ENCODE measurements at places on chromosomes 16 and 17. TPM values are rescaled to one million over a fixed set of nuclear protein-coding genes. Genes with fewer than 3 reads are reported as not detected.

DNA sequence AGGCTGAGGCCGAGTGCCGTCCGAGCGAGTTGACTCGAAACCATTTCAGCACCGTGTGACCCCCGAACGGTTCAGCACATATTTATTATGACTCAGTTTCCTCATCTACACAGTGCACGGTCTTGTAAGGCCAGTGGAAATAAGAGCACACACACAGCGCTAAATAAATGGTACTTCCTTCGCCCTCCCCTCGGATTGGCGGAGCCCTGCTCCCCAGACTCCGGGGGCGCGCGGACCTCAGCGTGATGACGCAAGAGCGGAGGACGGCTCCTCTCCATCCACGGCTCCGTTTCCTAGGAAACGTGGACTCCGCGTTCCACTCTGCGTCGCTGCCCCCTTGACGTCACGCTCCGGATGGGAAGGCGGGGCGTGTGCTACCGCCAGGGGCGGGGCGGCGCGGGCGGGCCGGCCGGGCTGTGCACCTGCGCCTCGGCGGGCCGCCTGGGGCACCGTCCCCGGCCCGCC is at the start of gene PARD6A:
Gene PARD6A (plus strand): TSS at position 397 of the 465 bp plus-strand sequence. CDS start 79 bp downstream, outside the sequence.
- peak; percentile 97 for DNase-seq

Gene SLC35G6
- total RNA-seq, result not detected

DNA sequence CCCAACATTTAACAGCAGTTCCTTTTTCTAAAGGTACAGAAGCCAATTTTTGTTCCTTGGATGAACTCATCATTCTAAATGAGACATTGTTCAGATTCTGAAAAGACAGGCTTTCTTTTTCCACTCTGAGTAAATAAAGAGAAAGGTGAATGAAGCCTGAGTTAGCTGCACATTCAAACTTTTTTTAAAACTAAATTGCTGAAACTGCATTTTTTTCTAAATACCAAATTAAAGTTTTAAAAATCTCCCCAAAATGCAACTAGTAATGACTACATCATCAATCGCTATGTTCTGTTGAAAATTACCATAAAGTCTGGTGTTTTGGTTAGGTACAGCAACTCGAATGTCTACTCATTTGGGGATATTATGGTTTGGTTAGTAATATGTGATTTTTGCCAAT is 9.8 kb downstream of the SCO1 start:
- DNase-seq, result no peak

Gene MFAP4
- 270 TPM for total RNA-seq

DNA sequence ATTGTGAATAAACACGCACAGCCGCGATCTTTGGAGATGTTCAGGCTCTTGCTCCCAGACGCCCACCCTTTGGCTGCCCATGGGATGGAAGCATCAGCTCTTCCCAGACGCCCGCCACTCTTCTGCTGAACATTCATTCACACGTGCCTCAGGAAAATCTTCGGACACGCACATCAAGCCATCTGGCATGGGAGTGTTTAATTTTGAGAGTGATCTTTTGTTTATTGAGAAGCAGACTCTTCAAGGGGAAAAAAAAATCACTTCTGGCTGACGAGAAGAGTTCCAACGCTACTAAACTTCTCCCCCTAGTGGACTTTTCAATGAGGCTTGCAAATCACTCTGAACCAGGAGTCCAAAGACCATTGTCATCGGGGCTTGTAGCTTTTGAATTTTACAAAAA is 62.0 kb upstream of the NUDT7 start:
- no peak for DNase-seq

Gene CHST5
- total RNA-seq, result not detected

Gene SLC9A5
- total RNA-seq, result 2.4 TPM

DNA sequence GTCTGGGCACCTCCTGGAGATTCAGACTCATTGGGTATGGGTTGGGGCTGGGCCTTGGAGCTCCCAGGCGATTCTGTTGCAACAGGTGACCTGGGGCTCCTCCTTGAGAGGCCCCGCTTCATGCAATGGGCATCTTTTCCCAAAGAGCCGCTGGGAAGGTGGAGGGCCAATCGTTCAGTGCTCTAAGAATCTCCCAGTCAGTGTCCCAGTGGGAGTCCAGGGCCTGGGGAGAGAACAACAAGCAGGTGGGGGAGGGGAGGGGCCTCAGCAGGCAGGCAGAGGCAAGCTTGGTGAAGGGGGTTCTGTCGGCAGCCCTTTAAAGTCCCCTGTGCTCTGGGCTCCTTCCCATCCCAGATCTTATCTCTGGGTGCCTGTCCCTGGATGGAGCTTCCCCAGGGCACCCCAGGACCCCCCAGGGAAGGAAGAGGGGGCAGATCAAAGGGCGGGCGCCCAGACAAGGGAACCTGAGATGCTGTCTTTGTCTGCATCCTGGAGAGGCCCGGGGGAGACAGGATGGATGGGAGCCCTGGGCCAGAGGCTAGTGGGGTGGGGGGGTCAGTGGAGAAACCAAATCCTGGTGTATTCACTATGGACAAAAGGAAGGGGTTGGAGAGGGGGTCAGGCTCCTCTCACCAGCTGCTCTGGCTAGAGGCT is 30.5 kb upstream of the NXPH3 start:
- DNase-seq, result no peak

Gene SRL
- total RNA-seq, result 0.64 TPM

Gene RTN4RL1
- 4.3 TPM for total RNA-seq

Gene SLC2A4
- total RNA-seq, result 1.6 TPM

DNA sequence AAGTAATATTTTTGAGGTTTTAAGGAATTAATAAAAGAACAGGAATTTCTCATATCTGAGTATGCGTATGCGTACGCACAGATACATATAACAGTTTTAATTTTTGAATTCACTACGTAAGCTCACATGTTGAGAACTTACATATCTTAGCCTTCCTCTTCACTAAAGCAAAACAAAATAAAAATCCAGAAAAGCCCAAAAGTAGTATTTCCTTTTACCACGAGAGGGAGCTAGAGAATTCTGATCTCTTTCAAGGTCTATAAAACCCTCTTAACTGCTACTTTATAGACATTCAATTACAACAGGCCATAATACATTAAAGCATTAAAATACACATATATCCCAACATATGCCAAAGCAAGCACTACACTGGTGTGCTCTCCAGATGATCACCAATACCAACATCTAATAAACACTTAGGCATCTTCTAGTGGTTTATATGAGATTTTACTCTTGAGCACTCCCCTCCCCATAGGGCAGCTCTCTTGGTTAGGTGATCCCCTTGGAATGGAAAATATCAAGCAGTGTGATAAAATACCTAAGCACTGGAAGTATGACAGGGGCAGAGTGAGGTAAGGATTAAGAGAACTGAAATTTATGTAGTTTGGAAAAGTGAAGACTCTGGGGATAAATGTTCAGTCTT is 94.0 kb downstream of the SKAP1 start:
- no peak for DNase-seq

DNA sequence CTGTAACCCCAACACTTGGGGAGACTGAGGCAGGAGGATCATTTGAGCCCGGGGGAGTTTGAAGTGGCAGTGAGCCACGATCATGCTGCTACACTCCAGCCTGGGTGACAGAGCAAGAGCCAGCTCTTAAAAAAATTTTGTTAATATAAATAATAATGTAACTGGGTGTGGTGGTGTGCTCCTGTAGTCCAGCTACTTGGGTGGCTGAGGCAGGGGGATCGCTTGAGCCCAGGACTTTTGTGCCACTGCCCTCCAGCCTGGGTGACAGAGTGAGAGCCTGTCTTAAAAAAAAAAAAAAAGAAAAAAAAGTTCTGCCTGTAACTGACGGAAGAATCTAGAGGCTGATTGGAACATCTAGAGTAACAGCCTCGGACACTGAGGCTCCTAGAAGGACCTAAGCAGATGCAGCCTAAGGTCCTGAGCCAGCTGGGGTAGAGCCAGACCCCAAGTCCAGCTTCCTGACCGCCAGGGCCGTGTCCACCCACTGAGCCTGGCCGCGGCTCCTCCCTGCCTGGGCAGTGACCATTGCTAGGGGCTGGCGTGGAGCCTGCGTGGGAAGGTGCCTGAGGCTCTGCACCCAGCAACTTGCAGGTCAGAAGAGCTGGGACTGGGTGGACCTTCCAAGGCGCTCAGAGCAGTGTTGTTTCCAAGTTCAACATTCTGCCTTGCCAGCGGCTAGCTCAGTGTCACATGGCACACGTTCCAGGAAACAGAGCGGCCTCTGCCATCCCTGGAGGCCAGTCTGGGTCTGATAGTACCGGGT is 209.4 kb upstream of the CIBAR2 start:
- DNase-seq, result peak; percentile 89

Gene GUCY2D
- 2.6 TPM for total RNA-seq

Gene ZG16B
- total RNA-seq, result not detected

DNA sequence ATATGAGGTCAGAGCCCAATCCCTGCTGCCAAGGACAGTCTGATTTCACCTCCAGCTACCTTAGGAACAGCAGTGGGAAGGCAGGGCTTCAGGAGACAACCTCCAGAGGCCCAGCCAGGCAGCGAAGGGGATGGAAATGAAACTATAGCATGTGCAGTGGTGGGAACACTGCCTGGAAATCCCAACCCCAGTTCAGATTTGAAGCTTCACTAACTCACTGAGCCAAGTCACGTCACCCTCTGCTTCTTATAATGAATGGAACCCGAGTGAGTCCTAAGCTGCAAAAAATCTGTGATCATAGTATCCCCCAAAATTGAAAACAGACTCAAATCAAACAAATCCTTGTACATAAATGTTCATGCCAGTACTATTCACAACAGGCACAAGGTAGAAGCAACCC is 36.0 kb upstream of the SLC39A11 start:
- no peak for DNase-seq

Gene SP6
- total RNA-seq, result 8.5 TPM

Gene KRTAP9-2
- total RNA-seq, result not detected

Gene CHCT1
- total RNA-seq, result not detected

Gene ZNRF1
- total RNA-seq, result 21.3 TPM

Gene EIF3C
- 507 TPM for total RNA-seq

- no peak for DNase-seq
Measured at GRCh38 chr17:37278247-37278894, 97.4 kb upstream of the C17orf78 start.

Gene CD79B
- 4.7 TPM for total RNA-seq

Gene NGFR
- total RNA-seq, result 0.78 TPM

- DNase-seq, result no peak
Measured at GRCh38 chr17:49407086-49407485, 7.6 kb downstream of the PHB1 start.

Gene TMEM235
- total RNA-seq, result not detected

- peak; percentile 80 for DNase-seq
Measured at GRCh38 chr17:7293816-7294613, 424 bp downstream of the YBX2 start.

Gene P2RX1
- 6.8 TPM for total RNA-seq

Gene CHST6
- 0.09 TPM for total RNA-seq

DNA sequence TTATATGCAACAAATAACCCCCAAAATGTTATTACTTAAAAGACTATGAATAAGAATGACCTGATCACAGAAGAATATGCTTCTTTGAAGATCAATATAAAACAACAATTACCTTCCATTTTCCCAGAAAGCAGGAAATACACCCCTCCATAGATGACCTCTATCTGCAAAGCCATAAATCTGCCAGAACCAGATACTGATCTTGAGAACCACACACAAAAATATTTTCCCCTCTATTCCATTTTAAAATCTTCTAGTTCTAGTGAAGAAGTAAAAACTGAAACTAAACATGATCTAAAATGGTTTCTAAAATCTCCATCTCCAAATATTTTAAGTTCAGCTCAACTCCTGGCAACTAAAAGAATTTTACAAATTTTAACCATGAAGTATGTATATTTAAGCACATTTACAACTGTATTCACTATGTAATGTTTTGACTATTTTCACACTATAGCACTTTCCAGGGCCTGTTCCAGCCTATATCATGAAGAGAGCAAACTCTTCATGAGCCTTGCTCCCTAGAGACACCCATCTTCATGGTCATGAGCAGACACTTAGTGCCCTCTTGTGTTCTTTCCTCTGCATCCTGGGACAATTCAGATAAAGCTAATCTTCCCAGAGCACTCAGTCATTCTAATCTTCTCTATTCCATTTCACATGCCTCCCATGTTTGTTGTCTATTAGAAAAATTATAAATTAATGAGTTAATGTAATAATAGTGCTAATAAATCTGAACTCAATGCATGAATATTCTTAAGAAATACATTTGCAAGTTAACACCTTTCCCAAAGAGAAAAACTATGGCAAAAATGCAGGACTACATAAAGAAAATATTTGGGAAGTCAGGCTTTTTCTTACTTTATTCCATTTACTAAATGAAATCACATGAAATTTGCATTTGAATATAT is 87.0 kb downstream of the HELZ start:
- no peak for DNase-seq

GRCh38 chr17:27747462-27748359 is 52.6 kb downstream of the NOS2 start:
- no peak for DNase-seq

- DNase-seq, result no peak
Measured at GRCh38 chr16:77897129-77897437, 108.7 kb downstream of the VAT1L start.

Gene C1QTNF1
- 28.3 TPM for total RNA-seq

Gene HSD11B2
- 2.2 TPM for total RNA-seq

- DNase-seq, result no peak
Measured at GRCh38 chr16:69404275-69404805, 18.5 kb upstream of the TERF2 start.

DNA sequence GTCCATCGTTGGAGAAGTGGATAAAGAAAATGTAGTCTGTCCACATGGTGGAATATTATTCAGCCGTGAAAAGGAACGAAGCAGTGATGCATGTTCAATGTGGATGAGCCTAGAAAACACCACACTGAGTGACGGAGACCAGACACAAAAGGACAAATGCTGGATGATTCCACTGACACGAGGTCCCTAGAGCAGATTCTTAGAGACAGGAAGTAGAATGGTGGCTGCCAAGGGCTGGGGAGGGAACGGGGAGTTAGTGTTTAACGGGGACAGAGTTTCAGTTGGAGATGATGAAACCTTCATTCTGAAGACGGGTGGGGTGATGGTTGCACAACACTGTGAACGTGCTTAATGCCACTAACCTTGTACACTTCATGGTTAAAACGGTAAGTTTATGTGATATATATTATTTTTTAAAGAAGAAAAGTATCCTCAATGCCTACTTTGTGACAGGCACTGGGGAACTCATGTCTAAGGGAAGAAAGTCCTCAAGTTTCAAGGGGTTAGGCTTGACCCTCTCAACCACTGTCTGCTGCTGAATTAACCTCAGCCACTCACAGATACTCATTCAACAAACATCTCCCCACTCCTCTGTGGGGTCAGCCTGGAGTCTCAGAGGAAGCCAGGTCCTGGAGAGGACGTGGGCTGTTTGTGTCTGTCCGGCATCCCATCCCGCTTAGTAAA is 17.6 kb downstream of the C16orf74 start:
- DNase-seq, result no peak

Gene GPRC5C
- 48.6 TPM for total RNA-seq

Gene SLC38A7
- 24.1 TPM for total RNA-seq

- no peak for DNase-seq
Measured at GRCh38 chr17:39643271-39643670, 6.3 kb downstream of the STARD3 start.

Data from upper lobe of right lung (tissue), 1 donor.